ENCODE measurements at places on chromosomes 2 and 18.
A peak's percentile ranks its signal among the peaks of the same experiment; 100 is the strongest.

DNA sequence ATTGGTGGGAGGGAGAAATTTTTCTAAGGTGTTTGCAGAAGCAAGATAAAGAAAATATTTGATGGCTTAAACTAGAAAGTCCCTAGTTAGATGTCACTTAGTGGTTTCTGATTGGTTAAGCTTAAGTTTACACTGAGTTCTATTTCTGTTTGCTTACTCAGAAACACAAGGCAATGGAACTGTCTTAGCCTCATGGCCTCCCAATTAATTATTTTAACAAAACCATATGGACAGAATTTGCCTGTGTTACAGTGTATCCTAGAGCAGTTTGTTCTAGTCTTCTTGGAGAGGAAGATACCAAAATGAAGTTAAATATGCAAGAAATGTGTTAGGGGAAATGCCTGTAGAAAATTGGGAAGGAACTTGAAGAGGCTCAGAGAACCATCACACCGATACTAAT, 4.6 kb upstream of the IMPACT start:
- DNase-seq = no peak

DNA sequence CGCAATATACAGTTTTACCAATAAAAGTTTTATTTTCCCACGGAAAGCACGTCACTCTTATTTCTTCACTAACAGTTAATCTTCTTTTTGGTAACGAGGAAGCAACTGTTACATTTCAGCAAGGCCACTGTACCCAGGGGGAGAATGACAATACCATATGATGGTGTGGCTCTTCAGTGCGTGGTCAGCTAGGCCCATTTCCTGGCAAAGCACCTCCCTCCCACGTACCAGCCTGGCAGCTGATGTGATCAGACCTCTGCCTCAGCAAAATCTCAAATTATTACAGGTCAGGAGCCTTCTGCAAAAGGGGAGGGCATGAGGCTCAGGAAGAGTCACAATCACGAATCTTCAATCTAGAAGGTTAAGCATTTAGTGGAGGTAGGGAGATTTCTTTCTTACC, 55.4 kb downstream of the KLF7 start:
- no peak for DNase-seq

DNA sequence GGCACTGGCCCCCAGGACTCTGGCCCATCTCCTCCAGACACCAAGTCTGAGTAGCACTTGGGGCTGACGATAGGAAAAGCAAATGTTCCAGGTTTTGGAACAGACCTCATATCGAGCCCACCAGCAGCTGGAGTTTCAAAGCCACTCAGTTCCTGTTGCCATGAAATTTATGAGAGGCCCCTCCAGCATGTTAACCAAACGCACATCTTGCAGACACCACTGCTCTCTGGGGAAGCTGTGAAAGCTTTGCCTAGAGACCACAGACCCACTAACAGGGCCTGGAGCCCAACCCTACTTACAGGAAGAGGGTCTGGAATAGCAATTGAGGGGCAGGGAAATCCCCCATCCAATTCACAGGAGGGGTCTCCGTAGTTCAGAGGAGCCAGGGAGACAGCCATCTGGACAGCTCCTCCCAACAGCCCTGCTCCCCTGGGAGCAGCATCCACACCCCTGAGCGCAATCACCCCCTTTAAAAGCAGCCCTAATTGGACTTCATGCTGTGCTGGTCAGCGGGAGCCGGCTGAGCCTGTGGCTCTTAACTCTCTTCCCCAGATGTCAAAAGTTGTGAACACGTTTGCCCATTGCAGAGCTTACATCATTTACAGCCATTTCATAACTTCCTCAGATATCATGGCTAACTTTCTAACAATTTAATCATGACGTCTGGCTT, 81.3 kb downstream of the TGFA start:
- no peak for DNase-seq

GRCh38 chr2:119841550-119841949, 81.8 kb downstream of the PTPN4 start:
- DNase-seq = no peak

- no peak for DNase-seq
These were observed 219.6 kb upstream of the THUMPD2 start for GRCh38 chr2:39998617-39999016.

DNA sequence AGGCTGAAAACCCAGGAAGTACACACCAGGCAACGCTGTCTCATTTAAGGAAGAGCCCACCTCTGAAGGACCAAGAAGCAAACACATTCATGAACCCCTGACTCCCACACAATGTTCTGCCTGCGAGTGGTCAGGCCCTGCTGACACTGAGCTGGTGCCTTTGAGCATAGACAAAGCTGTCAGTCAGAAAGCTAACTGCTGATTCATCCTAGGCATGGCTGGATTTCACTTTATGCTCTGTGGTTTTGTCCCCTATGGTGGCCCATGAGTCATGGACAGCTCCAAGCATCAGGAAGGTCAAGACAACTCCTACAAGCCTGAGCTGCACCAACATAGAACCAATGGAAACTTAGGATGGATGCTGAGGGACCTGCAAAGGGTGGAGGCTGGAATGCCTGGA, 78.9 kb downstream of the UXS1 start:
- DNase-seq = no peak

DNA sequence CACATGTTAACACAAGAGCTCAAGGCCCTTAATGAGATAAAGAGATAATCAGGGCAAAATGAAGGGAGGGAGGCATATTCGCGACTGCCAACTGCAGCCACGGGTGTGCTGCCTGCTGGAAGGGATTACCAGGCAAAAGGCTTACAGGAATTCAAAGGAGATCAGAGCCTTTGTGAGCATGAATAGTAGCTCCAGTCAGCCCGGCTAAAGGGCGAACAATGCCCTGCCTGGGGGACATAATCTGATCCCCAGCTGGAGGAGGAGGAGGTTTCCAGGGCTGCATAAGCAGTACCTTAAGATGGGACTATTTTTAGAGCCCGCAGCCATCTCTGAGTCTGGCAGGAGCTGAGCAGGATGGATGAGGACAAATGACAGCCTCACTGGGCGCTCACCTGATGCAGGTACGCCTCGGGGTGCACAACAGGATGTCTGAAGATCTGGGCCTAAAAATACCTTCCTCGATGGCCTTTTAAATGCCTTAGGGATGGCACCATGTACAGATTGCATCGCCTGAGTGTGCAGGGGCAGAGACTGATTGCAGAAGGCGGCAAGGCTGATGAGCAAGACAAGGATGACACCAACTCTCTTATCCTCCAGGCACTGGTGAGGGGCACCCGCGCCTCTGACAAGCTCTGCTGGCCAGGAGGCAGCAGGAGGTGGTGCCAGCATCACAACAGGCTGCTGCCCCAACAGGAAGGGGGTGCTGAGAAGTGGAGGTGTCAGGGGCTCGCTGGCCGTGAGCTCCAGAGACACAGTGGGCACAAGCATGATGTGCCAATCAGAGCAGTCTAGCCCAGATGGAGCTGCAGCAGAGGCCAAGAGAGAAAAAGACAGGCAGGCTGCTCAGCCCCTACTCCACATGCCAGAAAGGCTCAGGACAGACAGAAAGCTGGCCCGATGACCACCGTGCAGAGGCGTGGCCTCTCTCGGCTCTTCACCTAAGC, 111.4 kb downstream of the EIPR1 start:
- no peak for DNase-seq

DNA sequence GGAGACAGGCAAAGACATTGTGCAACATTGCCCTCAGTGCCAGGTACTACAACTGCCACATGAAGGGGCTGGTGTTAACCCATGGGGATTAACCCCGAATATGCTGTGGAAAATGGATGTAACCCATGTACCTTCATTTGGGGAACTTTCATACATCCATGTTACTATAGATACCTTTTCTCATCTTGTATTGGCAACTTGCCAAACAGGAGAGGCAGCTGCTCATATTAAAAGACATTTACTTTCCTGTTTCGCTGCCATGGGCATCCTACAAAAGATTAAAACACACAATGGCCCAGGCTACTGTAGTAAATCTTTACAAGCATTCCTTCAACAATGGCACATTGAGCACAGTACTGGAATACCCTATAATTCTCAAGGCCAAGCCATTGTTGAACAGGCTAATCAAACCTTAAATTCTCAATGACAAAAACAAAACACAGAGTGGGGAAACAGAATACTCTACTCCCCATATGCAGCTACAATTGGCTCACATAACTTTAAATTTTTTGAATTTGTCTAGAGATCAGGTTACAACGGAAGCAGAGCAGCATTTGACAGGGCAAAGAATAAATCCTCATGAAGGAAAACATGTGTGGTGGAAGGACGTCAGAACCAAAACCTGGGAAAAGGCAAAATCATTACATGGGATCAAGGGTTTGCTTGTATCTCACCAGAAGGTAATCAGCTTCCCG, 1723.5 kb upstream of the LRRTM1 start:
- DNase-seq = peak; percentile 5

DNA sequence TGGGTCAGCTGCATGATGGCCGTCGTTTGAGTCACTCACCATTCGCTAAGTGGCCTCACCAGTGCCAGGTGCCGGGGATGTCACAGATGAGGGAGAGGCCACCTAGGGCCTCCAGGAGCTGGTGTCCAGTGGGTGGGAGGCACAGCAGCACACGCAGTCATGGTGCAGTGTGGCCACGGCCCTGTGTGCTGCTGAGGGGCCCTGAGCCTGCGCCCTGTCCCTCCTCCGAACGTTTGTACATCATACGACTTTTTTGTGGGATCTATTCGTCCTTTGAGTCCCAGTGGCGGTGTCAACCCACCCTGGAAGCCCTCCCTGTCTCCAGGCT, 30.1 kb upstream of the ODC1 start:
- no peak for DNase-seq

DNA sequence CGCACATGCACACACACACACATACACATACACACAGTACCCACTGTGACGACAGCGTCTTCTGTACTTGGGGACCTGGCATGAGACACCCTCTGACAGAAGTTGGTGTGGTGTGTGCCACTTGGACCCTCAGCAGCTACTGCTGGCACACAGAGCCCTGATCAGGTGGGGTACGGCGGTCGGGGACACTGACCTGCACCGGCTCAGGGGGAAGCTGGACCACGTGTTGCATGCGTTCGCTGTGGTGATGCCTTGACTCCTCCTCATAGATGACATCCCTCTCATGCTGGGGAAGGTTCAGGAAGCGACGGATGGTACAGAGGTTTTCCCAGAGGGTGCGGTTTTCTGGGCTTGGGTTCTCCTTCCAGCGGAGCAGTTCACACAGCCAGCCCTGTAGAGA, 149.2 kb downstream of the SATB2 start:
- no peak for DNase-seq

- DNase-seq = no peak
These were observed 171.3 kb downstream of the CCDC178 start for GRCh38 chr18:33269223-33269622.

DNA sequence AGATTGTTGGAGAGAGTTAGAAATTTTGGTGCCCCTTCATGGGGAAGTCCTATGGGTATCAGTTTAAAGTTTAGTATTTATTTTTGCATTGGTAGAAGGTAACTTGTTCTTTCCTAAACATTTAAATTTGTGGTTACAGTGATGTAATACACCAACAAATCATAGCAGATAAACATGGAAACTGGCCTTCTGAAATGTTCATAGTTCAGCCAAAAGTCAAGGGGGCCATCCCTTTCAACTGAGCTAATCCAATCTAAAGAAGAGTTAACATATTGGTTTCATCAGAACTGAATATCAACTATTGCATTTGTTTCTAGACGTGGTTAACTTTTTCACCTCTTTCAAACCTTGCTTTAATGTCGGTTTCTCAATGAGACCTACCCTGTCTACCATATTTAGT, 46.3 kb downstream of the PPP1R1C start:
- no peak for DNase-seq

GRCh38 chr18:23765931-23766330, 76.7 kb downstream of the LAMA3 start:
- no peak for DNase-seq

GRCh38 chr2:2681711-2682251, 350.7 kb upstream of the MYT1L start:
- DNase-seq = no peak

DNA sequence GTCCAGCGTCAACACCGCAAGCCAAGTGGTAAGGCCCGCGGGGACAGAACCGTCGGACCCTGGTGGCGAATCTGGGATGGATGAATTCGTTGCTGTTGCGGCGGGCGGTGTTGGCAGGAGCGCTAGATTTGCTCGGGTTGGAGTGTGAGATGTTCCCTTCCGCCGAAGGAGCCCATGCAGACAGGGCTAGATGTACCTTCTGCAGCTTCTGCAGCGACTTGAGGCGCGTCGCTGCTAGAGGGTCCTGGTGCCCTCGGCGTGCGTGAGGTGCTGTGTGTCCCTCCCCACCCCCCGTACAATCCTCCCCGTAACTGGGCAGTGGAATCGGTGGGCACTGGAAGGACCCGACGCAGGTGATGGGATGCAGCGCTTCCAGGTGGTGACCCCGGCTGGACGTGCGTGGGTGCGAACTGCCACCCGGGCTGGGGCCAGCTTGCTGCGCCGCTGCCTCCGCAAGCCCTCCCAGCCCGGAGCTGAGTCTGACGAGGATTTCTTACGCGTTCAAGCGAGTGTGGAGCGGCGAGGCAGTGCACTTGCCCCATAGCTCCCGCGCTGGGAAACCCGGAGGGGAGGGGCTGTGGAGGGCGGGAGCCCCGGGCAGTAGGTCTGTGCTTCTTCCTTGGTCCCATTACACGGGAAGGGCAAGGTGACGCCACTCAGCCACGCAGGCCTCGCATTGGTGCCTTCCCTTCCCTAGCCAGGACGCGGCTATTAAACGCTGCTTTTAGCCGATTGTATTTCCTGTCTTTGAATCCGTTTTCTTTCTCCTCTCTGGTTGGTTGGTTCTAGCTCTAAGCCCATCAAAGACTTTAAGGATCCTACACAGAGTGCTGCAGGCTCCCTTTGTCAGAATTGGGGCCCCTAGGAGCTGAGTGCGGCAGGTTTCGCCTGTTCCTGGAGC, 34.2 kb downstream of the CHRNA1 start:
- DNase-seq = peak; percentile 8

- no peak for DNase-seq
These were observed 26.7 kb downstream of the GPC1 start for GRCh38 chr2:240462073-240462706.

Data from NCI-H2029 treated with DMSO at 0.1 percent for 48 hours (cell line).